ENCODE measurements at places on chromosomes 7 and 10. TPM values are rescaled to one million over a fixed set of nuclear protein-coding genes. Genes with fewer than 3 reads are reported as not detected.

Gene DLX5
- total RNA-seq, result 1.5 TPM

Gene TRPV5
- not detected for total RNA-seq

Gene CRPPA
- total RNA-seq, result 2.7 TPM

Gene ZNF655
- total RNA-seq, result 76.3 TPM

Gene CDC14C
- total RNA-seq, result 0.22 TPM

Gene PTPRZ1
- not detected for total RNA-seq

Gene ANLN
- 116 TPM for total RNA-seq

Gene GOLGA7B
- total RNA-seq, result 0.11 TPM

Gene HOXA6
- total RNA-seq, result 8.8 TPM

Gene C10orf62
- 0.32 TPM for total RNA-seq

Gene HMX2
- not detected for total RNA-seq

Gene RTKN2
- 2.1 TPM for total RNA-seq

Gene SKAP2
- total RNA-seq, result 2.4 TPM

Gene IFIT2
- total RNA-seq, result 9.9 TPM

Gene ORC5
- 27.7 TPM for total RNA-seq

Gene SPDYE8
- not detected for total RNA-seq

Gene LRIT2
- total RNA-seq, result not detected

Gene CADPS2
- 27.3 TPM for total RNA-seq

Gene HOXA1
- 0.65 TPM for total RNA-seq

Gene HABP2
- total RNA-seq, result not detected

Gene CALHM3
- not detected for total RNA-seq

Gene ANXA8L1
- 0.32 TPM for total RNA-seq

Gene NUTM2B
- total RNA-seq, result under 0.01 TPM

Gene PARG
- 31.6 TPM for total RNA-seq

Gene SH2B2
- total RNA-seq, result 2.5 TPM

Data from articular chondrocyte of knee joint (primary cell).